ENCODE measurements at places on chromosomes 6 and 20. TPM values are rescaled to one million over a fixed set of nuclear protein-coding genes. Genes with fewer than 3 reads are reported as not detected.
A peak's percentile ranks its signal among the peaks of the same experiment; 100 is the strongest.

DNA sequence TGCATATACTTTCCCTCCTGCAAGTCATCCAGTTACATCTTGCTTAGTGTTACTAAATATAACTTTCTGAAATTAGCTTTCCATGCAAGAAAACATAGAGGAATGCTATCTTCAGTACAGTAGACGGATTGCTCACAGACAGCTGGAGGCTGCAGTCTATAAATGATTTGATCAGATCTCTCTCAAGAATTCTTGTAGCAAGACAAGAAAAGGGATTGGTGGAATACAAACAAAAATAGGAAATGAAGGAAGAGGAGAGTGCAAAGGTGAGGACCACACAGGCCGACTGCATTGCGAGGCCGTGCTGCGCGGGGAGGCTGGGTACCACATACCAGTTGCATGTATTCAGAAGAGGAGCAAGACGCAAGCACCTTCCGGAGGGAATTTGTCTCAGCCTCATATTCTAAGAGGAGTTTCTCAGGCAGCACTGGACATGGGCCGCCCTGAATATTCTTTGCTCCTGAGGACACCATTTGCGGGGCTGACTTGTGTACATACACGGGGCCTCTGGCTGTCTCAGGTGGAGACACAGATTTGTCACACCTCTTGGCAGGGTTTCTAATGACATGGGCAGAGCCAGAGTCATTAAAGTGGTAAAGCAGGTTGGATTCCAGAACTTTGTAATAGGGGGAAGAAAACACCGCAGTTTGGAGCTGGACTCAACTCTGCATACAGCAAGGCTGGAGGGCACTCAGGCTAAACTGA is 22.7 kb upstream of the KIF25 start:
- H3K27me3 ChIP-seq = peaks cover 10% of the 10 kb centered on the region
- H3K27ac ChIP-seq = no peak overlapping the region
- no peaks in the 10 kb centered on the region for H3K4me1 ChIP-seq
- H3K4me3 ChIP-seq = no peak overlapping the region

DNA sequence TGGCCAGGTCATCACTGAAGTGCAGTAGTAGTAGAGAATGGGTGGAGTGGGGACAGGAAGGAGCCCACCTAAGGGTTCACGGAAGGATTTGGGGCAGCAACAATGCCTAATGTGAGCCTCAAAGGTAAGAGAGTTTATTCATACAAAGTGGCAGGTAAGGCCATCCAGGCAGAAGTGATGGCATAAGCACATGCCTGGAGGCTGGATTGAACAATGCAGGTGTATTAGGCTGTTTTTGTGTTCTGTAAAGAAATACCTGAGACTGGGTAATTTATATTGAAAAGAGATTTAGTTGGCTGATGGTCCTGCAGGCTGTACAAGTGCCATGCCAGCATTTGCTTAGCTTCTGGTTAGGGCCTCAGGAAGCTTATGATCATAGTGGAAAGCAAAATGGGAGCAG is 48.3 kb downstream of the CLIC5 start:
- H3K27ac ChIP-seq = no peak overlapping the region
- peaks cover 13% of the 10 kb centered on the region for H3K4me1 ChIP-seq
- no peak for DNase-seq
- no peaks in the 10 kb centered on the region for H3K36me3 ChIP-seq
- no peak overlapping the region for H3K4me3 ChIP-seq

DNA sequence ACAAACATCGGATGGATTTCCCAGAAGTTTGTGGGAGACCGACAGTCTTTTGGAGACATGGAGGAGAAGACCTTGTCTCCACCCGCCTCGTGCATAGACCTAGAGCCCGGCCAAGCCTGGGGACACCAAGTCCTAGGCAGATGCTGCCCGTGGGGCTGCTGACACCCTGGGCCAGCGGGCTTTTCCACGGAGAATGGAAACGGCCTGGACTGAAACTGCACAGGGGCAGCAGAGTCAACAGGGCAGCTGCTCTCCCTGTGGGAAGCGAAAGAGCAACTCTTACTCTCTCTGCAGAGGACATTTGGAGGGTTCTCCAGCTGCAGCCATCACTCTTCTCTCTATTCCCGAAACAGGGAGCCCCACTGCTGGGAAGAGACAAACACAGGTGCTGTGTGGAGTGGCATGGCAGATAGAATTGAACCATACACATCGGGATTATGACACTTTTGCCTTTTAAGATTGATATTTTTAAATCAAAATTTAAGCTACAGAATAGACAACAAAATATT is 401.2 kb downstream of the THBS2 start:
- peaks cover 14% of the 10 kb centered on the region for H3K27me3 ChIP-seq
- DNase-seq = no peak
- no peaks in the 10 kb centered on the region for H3K36me3 ChIP-seq

DNA sequence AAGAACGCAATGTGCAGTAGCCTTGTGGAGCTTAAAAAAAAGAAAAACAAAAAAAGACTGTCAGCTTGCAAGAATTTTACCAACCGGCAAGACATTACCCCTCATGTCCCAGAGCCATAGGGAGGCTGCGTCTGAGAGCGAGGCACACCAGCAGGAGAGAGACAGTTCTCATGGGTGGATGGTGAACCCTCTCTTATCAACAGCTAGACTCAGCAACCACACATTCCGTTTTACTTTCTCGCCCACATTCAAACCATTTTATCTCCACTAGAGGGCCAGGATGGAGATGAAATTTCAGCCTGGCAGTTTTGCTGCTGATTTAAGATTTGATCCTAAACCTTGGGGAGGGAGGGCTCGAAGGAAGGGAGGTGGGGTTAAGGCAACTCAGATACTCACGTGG is 247.0 kb downstream of the ATXN1 start:
- H3K27ac ChIP-seq = no peak overlapping the region
- H3K27me3 ChIP-seq = no peaks in the 10 kb centered on the region
- no peaks in the 10 kb centered on the region for H3K36me3 ChIP-seq
- H3K4me3 ChIP-seq = no peak overlapping the region
- no peak for DNase-seq
- H3K4me1 ChIP-seq = no peaks in the 10 kb centered on the region

DNA sequence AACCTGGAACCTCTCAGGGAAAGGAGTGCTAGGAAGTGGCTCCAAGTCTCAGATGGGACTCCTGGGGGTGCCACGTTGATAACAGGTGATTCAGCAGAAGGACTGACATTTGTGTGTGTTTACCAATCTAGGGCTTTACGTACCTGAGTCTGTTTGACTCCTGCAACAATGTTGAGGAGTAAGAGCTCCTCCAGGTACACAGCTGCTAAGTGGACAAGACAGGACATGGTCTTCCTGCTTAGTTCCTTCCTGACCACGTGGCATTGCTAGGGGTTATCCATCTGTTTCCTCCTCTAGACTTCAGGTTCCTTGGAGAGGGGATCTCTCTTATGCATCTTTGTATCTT is 164.5 kb upstream of the SLC24A3 start:
- H3K4me1 ChIP-seq = peaks cover 25% of the 10 kb centered on the region
- no peak for DNase-seq
- peak overlapping the region; percentile 42 for H3K4me3 ChIP-seq
- peak overlapping the region; percentile 71 for H3K27ac ChIP-seq
- H3K36me3 ChIP-seq = no peaks in the 10 kb centered on the region
- H3K27me3 ChIP-seq = no peaks in the 10 kb centered on the region

Gene BEND6
- total RNA-seq = 5.7 TPM
